ENCODE measurements at places on chromosomes 16 and 17.

GRCh38 chr16:88681709-88682451 lies 4.4 kb downstream of the SNAI3 start:
- DNase-seq, result no peak

DNA sequence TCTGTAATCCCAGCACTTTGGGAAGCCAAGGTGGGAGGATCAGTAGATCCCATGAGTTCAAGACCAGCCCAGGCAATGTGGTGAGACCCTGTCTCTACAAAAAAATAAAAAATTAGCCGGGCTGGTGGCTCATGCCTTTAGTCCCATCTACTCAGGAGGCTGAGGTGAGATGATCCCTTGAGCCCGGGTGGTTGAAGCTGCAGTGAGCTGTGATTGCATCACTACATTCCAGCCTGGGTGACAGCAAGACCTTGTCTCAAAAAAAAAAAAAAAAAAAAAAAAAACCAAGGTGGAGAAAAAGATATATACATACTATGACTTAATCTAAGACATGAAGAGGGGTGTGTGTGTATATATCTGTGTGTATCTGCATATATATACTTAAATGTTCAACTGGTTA lies 26.7 kb downstream of the BBS2 start:
- DNase-seq, result no peak

- no peak for DNase-seq
Measured at GRCh38 chr17:78276098-78276887, 44.9 kb downstream of the TMEM235 start.

DNA sequence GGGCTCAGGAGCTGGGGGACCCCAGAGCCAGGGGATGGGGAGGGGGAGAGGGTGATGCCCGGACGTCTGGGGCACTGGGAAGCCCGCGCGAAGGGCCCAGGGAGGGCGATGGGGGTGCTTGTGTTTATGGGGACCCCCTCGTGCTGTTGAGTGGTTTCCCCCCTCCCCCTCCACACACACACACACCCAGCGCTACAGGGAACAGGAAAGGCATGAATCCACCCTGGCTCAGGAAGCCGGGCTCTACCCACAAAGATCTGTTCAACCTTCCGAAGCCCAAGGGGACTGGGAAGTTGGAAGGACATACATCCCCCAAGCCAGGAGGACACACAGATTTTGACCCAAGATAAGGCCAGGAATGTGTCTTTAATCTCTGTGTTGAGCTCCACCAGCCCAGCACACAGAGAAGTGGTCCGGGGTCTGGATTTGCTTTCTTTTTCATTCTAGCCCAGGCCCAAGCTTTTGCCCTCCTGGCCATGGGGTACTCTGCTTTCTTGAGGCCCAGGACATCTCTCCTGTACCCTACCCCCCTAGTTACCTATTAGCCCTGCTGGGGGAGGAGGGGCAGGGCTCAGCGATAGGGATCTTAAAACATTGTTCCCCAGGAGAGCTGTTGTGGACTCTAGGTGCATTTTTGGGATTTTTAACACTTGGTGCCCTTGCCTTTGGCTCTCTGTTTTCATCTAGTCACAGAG lies 1.2 kb downstream of the UBALD2 start:
- no peak for DNase-seq

DNA sequence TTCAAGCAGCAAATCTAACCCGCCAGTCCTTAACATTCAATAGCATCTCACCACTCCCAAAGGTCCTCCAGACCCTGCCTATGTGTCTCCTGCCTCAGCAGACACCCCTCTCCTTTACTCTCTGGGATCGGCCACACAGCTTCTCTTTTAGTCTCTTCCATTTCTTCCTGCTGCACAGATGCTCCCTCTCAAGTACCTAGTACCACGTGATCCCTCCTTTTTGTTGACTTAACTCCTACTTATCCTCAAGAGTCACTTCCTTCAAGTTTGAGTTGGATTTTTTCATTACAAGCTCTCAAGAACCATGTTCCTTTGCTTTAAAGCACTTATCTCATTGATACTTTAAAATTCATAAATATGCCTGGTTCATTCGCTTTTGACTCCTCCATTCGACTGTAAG lies 24.9 kb downstream of the AMFR start:
- DNase-seq, result no peak

- DNase-seq, result no peak
Measured at GRCh38 chr17:72388765-72389473, 268.1 kb downstream of the SOX9 start.

DNA sequence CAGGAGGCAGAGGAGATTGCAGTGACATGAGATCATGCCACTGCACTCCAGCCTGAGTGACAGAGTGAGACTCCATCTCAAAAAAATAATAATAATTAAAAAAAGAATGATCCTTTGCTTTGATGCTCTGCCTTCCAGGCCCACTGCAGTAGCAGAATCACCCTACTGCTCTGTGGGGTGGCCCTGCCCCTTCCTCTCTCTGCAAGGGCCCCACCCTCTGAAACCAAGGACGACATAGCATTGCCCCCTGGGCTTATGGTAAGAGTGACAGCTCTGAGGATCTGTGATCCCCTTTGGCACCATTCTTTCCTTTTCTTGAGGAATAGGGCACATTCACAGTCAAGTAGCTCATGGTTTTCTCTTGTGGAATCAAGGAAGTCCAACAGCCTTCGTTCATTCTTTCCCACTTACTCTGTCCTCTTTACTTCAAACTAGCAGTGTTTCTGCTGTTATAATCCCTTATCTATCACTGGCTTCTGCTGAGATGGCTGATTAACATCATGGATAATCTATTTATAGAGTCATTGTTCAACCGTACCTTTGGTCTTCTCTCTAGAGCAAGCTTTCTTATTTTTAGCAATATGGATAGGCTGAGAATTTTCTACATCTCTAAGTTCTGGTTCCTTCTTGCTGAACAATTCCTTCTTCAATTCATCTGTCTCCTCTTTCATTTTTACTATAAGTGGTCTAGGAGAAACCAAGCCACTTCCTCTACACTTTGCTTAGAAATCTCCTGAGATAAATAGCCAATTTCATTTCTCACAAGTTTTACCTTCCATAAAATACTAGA lies 14.1 kb downstream of the RAD51C start:
- no peak for DNase-seq

- no peak for DNase-seq
Measured at GRCh38 chr17:30992551-30992950, 21.7 kb downstream of the RNF135 start.

DNA sequence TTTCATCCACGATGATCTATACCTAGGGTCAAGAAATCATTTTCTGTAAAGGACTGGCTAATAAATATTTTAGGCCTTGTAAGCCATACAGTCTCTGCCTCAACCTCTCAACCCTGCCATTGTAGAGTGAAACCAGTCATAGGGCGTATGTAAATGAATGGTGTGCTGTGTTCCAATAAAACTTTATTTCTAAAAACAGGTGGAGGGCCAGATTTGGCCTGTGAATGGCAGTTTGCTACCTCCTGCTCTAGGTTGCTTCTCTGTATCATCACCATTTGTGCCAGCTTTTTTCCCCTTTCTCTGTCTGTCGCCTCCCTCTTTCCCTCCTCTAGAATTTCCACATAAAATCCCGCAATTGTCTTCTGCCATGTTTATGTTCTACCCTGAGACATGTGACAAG lies 181.7 kb downstream of the XYLT1 start:
- no peak for DNase-seq

DNA sequence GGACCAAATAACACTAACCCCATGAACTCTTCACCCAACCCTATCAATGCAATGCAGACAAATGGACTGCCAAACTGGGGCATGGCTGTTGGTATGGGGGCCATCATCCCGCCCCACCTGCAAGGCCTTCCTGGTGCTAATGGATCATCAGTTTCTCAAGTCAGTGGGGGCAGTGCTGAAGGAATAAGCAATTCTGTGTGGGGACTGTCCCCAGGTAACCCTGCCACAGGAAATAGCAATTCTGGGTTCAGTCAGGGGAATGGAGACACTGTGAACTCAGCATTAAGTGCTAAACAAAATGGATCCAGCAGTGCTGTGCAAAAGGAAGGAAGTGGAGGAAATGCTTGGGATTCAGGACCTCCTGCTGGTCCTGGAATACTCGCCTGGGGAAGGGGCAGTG lies 78.9 kb downstream of the TMC6 start:
- no peak for DNase-seq

DNA sequence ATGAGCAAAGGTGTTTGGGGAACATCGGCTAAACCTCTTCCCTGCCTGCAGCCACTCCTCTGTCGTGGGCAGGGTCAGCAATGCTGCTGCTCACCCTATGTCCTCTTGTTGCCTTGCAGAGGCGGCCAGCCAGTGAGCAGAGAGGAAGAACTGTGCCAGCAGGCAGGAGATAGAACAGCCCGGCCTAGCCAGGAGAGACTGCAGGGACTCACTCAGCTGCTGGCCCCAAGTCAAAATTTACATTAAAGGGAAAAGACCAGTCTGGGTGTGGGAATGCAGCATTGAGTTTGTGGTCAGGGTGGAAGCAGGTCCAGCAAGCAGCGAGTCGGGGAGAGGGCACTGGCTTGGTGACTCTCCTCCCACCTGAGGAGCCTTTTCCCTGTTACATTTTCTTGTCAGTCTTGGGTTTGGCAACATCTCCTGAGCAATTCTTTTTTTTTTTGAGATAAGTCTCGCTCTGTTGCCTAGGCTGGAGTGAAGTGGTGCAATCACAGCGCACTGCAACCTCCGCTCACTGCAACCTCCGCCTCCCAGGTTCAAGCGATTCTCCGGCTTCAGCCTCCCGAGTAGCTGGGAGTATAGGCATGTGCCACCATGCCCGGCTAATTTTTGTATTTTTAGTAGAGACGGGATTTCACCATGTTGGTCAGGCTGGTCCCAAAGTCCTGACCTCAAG lies 22.7 kb downstream of the LIG3 start:
- DNase-seq, result no peak

DNA sequence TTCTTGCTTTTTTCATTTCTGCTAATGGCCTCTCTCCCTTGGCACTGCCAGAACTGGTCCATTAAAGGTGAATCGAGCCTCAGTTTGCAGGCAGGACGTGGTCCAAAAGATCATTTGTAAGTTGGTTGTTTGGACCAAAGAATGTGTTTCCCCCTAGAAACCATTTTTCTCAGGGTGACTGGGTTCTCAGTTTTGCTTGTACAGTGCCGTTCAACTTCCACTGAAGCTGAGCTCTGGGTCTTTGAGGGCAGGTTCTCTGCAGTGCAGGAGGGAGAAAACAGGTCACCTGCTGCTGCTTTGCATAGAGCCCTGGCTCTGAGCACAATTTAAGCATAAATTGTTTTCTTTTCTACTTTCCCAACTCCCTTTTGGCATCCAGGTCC lies 9.0 kb upstream of the AMZ2 start:
- no peak for DNase-seq

DNA sequence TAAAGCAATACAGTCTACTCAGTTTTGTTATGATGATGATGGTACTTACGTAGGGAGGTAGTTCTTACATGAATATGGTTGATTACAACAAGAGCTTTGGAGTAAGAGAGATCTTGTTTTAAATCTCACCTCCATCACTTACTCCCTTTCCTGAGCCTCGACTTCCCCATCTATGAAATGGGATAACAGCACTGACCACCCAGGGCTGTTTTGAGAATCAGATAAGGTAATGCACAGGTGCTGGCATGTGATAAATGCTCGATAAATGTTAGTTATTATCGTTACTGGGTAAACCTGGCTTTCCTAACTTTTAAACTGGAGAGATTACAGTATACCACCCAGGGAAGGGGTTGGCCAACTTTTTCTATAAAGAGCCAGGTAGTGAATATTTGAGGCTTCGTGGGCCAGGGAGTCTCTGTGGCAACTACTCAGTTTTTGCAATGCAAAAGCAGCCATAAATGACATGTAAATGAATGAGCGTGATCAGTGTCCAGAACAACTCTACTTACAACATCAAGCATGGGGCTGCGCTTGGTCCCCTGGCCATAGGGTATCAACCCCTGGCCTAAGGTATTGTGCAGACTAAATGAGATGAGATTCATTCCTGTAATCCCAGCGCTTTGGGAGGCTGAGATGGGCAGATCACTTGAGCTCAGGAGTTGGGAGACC lies 73.7 kb downstream of the BMERB1 start:
- no peak for DNase-seq

GRCh38 chr17:3189961-3190360 lies 7.4 kb upstream of the OR1A2 start:
- DNase-seq, result no peak

DNA sequence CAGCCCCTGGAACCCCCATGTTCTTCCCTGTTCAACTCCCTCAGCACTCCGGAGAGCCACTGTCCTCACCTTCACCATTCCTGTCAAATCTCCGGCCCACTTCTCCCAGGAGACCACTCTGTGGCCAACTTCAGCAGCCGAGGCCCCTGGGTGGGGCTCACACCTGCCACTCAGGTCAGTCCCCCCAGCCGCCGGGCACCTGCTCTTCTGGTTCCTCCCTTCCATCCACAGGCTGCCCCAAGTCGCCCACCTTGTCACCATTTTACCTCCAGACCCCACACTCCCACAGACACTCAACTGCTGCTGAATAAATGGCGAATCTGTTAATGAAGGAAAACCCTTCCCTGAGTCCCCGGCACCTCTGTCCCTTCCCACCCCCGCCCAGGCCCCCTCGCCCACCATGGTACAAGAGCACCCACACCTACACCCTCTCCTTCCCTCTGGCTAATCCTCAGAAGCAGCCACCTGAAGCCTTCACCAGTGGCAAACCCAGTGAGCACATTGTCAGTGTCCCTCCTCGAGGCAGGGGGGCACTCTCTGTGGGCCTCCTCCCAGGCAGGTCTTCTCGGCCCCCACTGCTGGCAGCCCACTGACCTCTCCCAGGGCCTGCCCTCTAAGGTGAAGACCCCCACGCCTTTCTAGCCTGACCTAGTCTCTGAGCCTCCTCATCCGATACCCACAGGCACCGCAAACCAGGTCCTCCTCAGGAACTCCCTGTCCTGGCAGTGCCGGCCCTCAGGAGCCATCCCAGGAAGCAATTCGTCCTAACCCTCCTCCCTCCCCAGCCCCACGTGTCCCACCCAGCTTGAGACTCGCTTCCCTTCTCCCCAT lies 8.2 kb downstream of the CANT1 start:
- no peak for DNase-seq

DNA sequence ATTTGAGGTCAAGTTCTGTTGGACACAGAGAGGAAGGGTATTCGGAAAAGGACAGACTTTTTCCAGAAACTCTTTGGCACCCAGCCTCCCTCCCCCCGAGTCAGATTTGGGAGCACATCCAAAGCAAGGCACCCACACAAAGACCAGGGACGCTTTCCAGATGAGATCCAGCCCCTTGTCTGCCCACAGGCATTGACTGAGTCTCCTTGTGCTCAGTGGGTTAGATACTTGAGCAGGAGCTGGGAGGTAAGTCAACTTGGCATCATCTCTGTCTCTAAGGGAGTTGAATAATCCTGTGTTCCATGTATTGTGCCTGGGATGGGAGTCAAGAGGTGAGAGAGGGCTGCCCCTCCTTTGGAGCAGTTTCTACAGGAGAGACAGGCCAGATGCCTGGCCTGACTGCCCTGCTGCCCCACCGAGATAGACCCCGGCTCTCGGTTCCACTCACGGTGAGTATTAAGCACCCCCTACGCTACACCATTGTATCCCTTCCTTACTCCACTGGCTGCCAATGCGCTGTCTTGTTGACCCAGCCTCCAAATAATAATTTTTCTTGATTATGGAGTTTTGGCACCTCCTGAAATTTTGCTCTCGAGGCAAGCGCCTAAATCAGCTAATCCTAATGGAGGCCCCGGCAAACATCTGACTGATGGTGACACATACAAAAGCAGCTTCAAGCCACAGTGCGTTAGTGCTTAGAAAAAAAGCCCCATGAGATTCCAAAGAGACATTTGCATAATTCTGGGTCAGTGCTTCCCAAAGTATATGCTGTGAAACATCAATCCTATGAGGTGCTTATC lies 29.6 kb upstream of the MAP3K14 start:
- no peak for DNase-seq

- no peak for DNase-seq
Measured at GRCh38 chr17:44677136-44677535, 12.4 kb downstream of the CCDC43 start.

Measured in renal cortex interstitium (tissue), 15 donors.